ENCODE measurements at places on chromosomes 11 and 22.

- no peak for DNase-seq
These were observed 49.5 kb upstream of the CLNS1A start for GRCh38 chr11:77687088-77687487.

DNA sequence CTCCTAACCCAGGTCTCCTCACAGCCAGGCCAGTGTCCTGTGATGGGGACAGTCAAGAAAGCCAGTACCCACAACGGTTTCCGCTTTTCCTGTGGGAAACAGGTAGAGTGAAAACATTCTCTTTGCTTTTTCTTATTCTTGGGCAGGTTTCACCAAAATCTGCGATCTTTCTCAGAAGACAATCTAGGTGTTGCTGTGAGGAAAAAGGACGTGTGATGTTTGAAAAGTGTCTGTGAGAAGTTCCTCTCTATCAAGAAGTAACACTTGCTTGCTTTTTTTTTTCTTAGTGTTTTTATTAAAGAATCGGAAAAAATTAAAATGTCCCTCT is 9.2 kb upstream of the IL2RB start:
- no peak for DNase-seq

- DNase-seq = no peak
These were observed 9.9 kb upstream of the CELSR1 start for GRCh38 chr22:46547179-46547882.

DNA sequence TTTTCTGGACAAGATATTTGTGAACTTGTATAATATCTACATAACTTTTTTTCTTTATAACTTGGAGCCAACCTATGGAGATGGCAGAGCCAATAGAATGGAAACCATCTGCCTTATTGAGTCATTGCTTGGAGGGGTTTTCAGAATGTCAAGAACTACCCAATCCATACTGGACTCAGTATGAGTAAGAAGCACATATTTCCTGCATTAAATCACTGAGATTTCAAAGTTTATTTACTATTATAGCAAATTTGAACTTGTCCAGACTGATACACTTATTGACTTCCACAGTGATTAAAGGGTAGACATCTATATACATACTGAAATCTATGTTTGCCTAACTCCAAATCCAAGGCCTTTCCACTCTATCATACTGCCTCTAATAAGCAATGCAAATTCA is 704.0 kb downstream of the KCNA4 start:
- no peak for DNase-seq

DNA sequence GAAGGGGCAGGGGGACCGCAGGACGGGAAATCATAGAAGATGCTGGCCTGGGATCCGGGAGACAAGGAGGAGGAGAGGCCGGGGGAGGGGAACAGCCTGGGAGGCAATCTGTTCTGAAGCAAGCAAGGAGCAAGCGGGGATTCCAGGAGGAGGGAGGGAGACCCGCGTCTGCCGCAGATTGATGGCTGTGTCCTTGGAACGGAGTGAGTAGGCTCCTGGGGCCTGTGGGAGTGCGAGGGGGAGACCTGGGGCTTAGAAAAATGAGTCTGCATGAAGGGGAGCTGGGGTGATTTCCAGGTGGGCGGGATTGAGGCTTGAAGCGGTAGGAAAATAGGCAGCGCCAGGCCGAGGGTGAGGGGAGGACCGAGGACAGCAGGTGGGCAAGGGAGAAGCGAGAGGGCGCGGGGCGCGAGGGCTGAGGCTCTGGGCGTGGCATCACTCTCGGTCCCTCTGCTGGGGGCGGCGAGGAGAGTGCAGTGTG is 1.6 kb upstream of the LRRC55 start:
- no peak for DNase-seq
